ENCODE measurements at places on chromosomes 4 and X. TPM values are rescaled to one million over a fixed set of nuclear protein-coding genes. Genes with fewer than 3 reads are reported as not detected.

GRCh38 chr4:127641524-127641923 is 8.8 kb downstream of the INTU start:
- no peak for DNase-seq

DNA sequence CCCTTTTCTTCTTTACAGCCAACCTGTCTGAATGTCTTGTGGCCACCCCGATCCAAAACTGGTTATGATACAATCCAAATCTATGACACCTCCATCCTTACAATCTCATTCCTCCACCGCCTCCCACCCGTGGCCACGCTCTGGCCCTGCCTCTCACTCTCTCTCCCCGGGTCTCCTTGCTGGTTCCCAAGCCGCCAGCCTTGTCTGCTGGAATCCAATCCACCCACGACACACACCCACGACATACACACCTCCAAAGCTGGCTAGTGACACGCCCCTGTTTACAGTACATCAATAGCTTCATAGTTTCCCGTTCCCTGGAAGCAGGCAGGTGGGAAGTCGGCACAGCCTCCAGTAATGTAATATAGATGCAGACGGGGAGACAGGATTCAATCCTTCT is 99.0 kb downstream of the WFS1 start:
- no peak for DNase-seq

GRCh38 chrX:4197971-4198370 is 484.5 kb upstream of the PRKX start:
- DNase-seq, result no peak

- no peak for DNase-seq
Measured at GRCh38 chr4:122845760-122846159, 19.1 kb downstream of the FGF2 start.

- peak; percentile 78 for DNase-seq
Measured at GRCh38 chr4:77385124-77385969, 220.3 kb upstream of the CXCL13 start.

DNA sequence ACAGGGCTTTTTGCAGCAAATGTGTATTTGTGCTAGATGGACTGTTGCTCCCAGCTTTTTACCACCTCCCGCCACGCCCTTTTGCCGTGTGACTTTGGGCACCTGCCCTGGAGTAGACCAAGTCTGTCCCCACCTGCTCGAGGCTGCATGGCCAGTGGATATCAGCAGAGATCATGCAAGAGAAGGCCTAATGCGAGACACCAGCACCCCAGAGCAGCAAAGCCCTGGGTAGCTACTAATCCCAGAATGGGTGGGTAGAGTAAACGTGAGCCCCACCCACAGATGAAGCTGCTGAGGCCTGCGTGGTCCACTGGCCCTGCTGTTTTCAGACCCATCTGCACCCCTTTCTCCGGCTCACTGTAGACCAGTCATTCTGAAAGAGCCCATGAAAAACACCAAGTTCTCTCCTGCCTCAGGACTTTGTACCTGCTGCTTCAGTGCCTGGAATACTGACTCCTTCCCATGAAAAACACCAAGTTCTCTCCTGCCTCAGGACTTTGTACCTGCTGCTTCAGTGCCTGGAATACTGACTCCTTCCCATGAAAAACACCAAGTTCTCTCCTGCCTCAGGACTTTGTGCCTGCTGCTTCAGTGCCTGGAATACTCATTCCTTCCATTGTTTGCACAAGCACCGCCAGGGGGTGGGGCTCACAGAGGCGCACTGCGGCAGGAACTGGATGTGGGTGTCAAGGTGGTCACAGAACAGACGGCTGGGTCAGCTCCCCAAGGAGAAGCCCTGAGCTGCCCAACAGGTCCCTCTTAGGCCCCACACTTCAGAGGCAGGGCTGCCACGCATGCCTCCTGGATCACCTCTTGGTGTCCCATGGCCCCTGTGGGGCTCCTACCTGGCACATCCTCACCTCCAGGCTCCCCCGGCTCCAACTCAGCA is 5.1 kb upstream of the TNIP2 start:
- DNase-seq, result no peak

GRCh38 chr4:83686166-83686565 is 150.3 kb downstream of the GPAT3 start:
- DNase-seq, result no peak

- DNase-seq, result no peak
Measured at GRCh38 chrX:141989134-141989533, 85.4 kb downstream of the MAGEC1 start.

GRCh38 chrX:41718481-41719235 is 5.3 kb upstream of the GPR82 start:
- DNase-seq, result peak; percentile 83

DNA sequence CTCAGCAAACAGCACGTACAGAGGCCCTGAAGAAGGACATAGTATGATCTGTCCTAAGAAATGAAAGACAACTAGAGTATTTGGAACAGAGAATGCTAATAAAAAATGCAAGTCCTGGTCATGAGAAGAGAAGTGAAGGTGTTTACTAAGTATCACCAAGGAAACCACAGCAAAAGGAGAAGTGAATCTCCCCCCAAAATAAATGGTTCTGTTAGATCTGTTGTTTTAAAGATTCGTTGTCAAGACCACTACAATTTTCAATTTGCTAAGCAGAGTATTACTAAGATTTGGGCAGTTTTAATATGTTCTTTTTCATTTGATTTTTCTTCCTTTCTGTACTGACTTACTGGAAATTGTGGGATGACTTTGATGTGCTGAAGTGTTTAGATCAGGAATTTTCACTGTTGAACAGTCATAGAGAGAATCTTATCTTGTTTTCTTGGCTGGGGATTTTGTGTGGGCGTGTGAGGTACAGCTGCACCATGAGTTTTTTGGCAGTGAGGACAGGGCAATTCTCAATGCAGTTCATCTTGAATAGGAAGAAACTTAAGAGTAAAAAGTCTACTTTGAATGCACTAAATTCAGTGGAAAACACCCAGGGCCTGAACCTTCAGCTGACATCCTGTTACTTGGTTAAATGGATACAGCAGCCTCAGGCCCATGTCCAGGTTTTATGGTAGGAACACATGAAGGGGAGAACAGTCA is 132.2 kb downstream of the STIM2 start:
- no peak for DNase-seq

DNA sequence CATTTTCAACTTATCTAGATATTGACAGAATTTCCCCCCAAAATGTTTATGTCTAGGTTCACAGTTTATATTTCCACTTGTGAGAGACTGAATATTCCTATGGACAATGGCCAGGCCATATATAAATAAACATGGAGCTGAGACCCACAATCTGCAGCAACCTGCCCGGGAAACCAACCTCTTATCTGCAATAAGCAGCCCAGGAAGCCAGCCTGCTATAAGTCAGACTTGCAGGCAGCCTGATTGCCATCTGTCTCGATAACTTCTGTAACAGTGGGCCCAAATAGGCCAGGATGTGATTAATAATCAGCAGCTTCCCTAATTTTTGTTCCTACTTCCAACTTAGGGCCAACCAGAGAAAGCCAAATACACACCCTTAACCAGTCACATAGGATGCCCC is 5.2 kb upstream of the NAP1L5 start:
- no peak for DNase-seq

- no peak for DNase-seq
Measured at GRCh38 chrX:115539841-115540240, 21.1 kb upstream of the PLS3 start.

The GPR143 gene
- 10.6 TPM for total RNA-seq

The EDA2R gene
- 8.8 TPM for total RNA-seq

The CD99 gene
- 70.4 TPM for total RNA-seq

The TEX13B gene
- total RNA-seq, result not detected

All from neural progenitor cell (in vitro differentiated cells).